ENCODE measurements at places on chromosomes 7 and 10.
A peak's percentile ranks its signal among the peaks of the same experiment; 100 is the strongest.

DNA sequence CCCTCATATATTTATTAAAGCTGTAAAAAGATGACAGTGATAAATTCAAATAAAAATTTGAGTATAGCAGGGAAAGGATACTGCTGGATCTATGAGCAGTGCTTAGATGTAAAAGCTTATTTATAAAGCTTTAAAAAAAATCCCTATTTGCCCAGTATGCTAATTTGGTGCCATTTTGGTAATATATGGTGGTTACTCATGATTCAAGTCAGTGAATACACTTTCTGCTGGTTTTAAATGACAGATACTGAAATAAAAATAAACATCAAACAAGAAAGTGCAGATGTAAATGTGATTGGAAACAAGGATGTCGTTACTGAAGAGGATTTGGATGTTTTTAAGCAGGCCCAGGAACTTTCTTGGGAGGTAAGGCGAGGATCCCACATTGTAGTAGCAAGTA, 134.4 kb upstream of the SAMD8 start:
- DNase-seq = no peak

- DNase-seq = no peak
Measured at GRCh38 chr10:96228408-96228994, 42.9 kb downstream of the BLNK start.

DNA sequence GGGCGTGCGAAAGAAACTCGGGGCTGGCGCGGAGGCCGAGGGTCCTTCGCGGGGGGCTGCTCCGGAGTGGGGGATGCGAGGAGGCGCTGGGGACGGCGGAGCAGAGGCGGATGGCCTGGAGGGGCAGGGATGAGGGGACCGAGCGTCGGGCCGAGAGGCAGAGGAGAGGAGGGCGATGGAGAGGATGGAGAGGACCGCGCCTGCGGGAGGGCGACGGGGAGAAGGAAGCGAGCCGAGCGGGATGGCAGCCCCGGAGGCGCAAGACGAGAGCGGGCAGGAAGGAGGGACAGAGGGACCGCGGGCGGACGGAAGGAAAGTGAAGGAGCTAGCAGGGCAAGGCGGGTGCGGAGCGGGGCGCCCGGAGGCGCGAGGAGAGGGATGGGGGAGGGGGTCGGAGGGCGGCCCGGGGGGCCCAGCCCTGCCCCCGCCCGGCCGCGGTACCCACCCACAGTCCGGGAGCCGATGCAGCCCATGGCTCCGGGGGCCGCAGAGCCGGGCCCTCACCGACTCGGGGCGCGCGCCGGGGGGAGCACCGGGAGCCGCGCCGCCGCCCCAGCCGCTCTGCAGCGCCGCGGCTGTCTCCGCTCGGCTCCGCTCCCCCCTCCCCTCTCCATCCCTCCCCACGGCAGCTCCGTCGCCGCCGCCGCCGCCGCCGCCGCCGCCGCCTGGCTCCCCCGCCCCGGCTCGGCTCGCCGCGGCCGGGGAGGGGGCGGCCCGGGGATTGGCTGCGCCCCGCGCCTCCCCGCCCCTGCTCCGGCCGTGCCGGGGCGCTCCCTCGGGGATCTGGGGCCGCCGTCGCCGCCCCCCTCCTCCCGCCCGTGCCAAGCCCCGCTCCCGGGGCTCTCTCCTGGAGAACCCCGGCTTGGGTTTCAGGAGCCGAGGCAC, at the start of gene FAM131B:
FAM131B (minus strand) TSS at position 583 of the 885 bp plus-strand sequence; CDS start at position 473, 110 bp downstream.
- DNase-seq = peak; percentile 69

DNA sequence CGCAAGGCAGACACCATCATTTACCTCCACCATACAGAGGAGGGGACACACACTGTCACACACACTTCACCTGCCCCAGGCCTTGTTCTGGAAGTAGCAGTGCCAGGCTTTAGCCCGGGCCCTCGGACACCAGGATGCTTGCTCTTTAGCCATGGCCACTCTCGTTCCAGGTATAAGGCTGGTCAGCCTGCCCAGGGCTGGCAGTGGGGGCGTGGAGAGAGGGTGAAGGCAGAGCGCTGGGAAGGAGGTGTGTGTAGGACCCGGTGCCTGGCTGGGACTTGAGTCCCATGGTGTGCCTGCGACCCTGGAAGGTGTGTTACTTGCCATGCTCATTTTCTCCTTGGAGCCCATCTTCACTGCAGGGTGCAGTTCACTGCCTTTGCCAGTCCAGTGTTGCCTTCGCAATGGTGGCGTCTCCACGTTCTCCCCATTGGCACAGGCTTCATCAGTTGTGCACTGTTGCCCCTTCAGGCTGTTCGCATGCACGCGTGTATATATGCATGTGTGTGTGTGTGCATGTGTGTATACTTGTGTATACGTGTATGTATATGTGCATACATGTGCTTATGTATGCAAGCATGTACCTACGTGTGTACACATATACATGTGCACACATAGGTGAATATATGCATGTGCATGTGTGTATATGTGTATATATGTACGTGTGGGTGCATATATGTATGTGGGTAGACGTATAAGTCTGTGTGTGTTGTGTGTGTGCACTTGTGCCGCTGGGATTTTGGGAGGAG, 153.4 kb downstream of the CAMK1D start:
- DNase-seq = no peak

DNA sequence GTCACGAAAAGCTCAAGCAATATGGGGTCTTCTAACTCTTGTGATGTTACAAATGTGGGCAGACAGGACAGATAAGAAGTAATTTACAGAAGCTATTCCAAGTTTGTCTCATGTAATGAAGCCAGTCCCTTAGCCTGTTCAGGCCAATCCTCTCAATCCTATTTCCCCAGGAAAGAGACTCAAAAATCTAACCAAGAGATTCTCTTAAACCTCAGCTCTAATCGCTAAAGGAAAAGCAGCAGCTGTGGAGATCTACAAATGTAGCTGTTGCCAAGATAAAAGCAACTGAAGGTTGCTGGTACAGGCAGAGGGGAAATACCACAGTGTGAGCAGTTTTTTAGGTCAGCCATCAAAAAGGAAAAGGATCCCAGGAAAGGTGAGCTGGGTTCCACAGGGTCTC, 39.3 kb downstream of the ANK3 start:
- no peak for DNase-seq

DNA sequence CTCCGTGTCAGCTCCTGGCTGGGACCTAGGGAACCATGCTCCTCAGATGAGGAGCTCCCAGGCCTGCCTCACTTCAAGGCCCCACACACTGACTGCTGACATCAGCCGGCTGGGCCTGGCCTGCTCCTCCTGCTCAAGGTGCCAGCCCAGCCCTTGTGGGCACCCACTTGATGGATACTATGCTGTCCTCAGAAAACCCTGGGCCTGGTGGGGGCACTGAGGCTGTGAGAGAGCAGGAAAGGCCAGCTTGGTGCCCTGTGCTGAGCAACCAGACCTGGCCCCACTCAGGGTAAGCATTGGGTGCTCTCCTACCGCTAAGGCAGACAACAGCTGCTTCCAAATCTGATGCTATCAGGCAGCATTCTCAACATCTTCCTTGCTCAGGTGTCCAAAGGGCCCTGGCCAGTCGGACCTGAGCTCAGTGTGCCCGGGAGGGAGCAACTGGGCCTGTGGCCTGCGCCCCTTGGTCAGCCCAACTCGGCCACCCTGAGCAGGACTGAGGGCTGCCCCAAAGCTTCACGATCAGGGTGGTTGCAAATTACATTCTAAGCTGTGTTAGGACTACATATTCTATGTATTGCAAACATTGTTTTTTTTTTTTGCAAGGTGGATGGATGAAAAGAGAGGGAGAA, 21.9 kb upstream of the ANTXRL start:
- no peak for DNase-seq

DNA sequence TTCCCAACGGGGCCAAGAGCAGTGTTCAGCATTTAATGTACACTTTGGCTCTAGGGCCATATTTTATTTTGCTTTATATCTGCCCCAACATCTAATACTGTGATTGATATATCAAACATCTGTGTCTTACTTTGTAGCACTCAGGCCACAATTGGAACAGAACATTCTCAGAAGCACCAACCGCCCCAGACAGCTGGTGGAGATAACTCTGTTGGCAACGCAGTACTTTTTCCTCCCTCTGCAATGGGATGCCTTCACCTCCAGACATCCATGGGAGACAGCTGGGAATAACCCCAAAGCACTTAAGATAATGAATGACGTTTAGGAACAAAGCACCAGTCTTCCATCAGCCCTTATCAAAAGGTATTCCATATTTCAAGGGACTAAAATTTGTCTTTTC, 57.4 kb downstream of the PIP4K2A start:
- no peak for DNase-seq

GRCh38 chr7:19585761-19586160, 123.1 kb downstream of the POLR1F start:
- DNase-seq = no peak

DNA sequence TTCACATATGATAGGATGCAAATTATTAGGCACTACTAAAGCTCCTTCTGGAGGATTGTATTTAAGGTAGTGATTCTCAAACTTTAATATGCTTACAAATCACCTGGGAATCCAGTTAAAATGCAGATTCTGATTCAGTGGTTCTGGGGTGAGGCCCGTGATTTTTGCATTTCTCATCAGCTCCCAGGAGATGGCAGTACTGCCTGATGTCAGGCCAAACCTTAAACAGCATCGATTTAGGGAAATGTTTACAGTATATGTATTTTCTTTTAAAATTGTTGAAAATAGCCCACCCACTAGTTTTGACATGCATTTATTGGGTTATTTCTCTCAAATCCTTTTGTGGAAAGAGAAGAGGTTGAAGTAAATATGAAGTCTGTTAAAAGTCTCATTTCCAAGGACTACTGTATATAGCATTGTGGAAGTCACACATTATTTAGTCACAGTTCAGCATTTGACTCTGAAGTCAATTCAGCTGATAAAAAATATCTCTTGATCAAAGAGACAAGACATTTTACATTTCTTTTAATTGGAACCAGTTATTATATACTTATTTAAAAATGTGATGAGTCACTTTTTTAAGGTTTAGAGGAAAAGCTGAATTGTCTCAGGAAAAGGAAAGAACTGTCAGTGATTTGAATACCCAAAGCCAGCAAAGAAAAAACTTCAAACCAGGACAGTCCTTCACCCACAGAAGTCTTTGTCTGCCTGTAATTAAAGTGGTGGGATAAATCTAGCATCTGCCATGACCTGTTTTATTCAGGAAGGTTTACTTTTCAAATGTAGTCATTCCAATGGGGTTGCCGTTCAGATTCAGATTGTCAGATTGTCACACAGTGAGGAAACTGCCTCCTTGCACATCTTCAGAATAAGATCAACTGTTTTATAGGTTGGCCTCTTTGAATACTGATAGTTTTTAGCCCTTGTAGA, 21.1 kb upstream of the HBP1 start:
- DNase-seq = peak; percentile 39

DNA sequence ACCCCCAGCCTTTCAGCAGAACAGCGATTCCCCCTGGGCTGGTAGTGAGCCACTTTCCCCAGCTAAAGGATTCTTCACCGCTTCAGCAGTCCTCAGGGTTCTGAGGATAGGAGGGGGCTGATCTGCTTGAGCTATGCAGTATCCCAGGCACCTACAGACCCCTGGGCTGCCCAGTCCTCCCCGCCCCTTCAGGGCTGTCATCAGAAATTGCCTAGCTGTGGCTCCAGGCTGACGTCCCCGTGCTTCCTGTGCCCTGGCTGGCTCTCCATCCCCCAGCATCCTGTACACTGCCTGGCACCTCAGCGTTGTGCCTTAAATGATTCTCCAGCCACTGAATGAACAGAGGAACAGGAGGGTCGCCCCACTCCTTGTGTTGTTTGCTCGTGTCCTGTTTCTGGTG, 38.4 kb upstream of the CDH23 start:
- DNase-seq = no peak

GRCh38 chr7:30795161-30795948, 24.1 kb downstream of the MINDY4 start:
- DNase-seq = no peak

GRCh38 chr7:36070230-36070629, 82.8 kb upstream of the EEPD1 start:
- no peak for DNase-seq

DNA sequence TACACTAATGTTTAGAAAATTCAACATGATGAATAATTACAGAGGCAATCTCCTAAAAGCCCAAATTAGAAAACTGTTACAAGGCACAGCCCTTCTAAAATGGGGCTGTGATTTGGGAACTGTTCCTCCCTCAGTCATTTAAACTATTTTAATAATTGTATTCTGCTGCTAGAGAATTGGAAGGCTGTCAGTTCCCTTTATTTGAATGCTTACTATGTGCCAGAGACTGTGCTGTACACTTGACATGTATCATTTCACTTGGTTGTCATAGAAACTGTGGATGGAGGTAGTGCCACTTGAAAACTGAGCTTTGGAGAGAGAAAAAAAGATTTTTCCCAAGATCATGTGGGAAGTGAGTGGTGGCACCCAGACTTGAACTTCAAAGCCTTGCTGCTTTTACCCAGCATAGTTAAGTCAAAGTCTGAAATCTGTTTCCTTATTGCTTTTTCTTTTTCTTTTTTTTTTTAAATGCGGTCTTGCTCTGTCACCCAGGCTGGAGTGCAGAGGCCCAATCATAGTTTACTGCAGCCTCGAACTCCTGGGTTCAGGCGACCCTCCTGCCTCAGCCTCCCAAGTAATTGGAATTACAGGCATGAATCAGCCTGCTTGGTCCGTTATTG, 23.6 kb downstream of the UBE2D1 start:
- DNase-seq = peak; percentile 66

GRCh38 chr10:22605168-22605567, 109.2 kb downstream of the PIP4K2A start:
- no peak for DNase-seq

Data from putamen (tissue), 1 donor.